IPS-NIHi11 (cell line): ENCODE measurements at places on chromosomes 1 and 21.

GRCh38 chr1:159009704-159010361 lies at the start of gene IFI16:
TSS of gene IFI16 (plus strand) at chr1:159009907. CDS start at chr1:159014681, 4,774 bp downstream.
- DNase-seq: peak; percentile 14

- no peak for DNase-seq
These were observed 64.1 kb upstream of the GNG12 start for GRCh38 chr1:67897270-67897949.

DNA sequence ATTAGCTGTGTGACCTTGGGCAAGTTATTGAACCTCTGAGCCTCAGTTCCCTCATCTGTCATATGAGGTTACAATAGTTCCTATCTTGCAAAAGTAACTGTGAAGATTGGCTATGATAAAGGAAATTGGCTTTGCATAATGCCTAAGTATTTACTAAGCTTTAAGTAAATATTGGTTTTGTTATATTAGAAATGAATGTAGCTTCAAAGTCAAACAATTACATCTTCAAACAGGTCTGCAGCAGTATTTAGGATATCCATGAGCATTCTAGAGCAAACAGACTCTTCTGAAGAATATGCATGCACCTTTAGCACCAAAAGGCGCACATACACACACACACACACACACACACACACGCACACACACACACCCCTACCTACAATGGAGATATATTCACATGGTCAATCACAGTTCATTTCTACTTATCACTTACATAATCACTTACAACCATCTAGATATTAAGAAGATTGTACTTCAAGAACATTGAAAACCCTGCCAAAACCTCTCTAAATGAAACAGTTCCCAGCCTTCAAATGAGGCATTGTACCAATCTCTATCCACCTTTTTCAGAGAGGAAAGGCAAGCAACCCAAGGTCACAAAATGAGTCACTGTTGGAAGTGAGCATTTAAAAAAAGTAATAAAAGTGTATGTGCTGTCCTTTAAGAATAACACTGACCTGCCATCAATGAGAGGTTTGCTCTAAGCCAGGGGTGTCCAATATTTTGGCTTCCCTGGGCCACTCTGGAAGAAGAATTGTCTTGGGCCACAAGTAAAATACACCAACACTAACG lies 13.4 kb upstream of the FAM43B start:
- no peak for DNase-seq

- DNase-seq: no peak
These were observed 213.2 kb upstream of the KIAA0040 start for GRCh38 chr1:175405766-175406165.

DNA sequence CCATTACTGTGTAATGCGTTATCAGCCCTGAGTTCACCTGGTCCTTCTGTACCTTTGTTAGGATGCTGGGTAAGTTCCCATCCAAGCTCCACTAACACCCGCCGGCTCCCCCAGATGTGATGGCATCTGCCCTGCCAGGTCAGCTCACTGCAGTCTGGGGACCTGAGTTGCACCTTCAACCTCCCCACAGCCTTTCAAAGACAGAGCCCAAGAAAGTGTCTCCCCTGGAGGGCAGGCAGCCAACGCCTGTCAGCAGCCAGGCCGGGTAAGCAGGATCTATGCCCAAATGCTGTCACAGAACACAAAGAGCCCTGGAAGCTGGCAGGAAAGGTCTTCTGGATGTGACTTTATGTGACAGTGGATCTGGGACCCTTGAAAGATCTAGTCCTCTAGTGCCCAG lies 13.7 kb downstream of the MRAP start:
- no peak for DNase-seq

DNA sequence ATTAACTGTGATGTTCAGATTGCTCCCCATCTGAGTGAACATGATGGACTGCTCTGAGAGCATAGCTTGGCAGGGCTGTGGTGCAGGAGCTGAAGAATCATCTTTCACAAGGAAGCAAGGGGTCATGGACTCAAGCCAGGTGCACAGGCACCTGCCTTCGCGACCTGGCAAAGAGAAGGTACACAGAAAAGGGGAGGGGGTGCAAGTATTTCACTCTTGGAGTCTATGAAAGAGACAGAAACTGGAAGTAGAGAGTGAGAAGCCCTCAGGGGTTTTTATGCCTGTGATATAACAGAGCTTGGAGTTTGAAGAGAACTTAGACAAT lies 232.6 kb upstream of the PLXNA2 start:
- no peak for DNase-seq

DNA sequence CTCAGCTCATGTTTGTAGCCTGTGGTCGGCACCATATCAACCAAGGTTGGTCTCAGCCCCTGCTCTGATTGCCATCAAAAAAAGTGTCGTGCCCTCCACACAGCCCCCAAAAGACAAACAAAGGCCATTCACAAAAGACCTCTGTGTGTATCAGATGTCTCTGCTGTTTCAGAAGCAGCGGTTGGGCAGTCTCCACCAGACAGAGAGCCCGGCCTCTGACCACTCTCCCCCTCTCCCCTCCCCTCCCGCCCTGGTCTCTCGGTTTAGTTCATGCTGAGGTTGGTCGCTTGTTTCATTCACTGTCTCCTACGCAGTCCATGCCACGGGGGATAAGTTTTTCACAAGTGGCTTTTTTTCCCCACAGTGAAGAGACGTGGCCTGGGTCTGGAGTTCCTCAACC lies 27.1 kb downstream of the ACTA1 start:
- no peak for DNase-seq

DNA sequence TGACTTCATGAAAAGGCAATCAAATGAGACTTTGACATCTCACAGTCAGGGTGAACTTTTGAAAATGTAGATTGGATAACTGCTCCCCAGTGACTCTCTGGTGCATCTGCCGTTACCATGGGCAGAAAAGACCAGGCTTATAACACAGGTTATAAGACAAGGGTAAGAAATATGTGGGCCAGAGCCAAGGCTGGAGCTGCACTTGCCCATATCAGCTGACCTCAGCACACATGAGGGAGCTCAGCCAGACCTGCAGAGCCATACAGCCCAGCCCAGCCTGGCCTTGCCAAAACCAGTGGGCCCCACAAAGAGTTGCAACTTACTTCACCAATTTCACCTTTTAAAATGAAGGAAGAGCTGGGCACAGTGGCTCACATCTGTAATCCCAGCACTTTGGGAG lies 11.7 kb upstream of the RGS2 start:
- no peak for DNase-seq

DNA sequence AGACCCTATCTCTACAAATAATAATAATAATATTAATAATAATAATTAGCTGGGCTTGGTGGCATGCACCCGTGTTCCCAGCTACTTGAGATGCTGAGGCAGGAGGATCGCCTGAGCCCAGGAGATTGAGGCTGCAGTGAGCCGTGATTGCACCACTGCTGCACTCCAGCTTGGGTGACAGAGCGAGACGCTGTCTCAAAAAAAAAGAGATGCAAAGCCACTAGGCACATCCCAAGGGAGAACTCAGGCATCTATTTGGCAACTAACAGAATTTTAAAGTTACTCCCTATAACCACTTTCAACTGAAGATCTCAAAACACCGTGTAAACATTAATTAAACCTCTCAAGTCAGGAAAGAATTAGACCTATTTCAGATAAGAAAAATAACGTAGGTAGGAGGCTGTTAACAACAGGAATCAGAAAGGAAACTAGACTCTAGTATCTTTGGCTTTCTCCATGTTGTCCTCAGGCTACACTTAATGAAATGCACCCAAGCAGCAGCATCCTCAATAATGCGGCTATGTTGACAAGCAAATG lies 3.7 kb downstream of the RNF19B start:
- DNase-seq: no peak

DNA sequence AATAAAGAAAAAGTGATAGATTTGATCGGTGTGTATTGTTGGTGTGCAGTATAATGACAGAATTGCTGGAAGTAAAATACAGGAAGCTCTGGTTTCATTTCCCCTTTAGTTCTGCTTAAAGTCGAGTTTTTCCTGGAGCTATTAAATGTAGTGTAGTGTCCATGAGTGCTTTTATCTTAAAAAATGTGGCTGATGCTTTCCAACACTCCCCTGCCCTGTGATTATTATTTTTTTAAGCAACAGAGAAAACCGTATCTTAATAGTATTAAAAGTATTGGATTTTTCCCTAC lies 1.1 kb downstream of the LGALS8 start:
- no peak for DNase-seq

- DNase-seq: no peak
These were observed 23.5 kb downstream of the COP1 start for GRCh38 chr1:176183618-176184017.

- DNase-seq: no peak
These were observed 201.6 kb downstream of the SDCCAG8 start for GRCh38 chr1:243457363-243457982.

DNA sequence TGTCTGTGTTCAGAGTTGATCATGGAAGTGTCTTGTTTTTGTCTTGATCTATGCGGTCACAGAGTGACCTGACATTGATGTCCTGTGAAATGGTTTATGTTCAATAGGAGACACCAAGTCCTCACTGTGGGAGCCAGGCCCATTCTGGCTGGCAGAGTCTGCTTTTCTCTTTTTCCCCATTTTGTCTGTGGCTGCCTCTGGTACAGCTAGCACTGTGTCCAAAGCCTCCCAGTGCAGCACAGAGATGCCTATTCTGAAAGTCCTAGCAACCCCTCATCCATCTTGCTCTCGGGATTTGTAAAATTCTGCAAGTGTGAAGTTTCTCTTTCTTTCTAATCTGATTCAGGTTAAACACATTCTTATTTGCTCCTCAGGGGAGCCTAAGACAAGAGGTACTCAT lies 14.3 kb downstream of the TNN start:
- DNase-seq: no peak

DNA sequence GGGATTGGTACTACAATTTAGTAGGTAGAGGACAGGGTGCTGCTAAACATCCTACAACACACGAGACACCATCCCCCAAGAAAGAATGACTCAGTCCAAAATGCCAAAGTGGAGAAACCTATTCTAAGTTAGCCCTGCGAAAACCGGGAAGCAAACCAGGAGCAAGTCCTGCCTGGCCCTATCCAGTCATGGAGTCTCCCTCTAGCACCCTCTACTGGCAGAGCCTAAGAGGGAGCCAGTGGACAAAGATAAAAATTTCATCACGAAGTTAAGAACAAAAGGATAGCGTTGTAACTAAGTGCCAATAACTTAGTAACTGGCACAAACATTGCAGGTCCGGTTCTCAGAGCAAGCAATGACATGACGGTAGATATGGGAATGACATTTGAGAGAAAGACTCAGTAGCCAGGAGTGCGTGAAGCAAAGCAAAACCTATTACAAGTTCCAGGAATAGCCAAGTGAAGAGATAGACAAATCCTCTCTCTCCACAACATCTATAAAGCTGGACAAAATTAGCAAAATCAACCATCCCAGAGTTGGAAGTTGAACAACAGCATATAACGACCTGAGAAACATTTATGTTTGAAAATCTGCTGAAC lies 383.5 kb downstream of the OMA1 start:
- peak; percentile 55 for DNase-seq

DNA sequence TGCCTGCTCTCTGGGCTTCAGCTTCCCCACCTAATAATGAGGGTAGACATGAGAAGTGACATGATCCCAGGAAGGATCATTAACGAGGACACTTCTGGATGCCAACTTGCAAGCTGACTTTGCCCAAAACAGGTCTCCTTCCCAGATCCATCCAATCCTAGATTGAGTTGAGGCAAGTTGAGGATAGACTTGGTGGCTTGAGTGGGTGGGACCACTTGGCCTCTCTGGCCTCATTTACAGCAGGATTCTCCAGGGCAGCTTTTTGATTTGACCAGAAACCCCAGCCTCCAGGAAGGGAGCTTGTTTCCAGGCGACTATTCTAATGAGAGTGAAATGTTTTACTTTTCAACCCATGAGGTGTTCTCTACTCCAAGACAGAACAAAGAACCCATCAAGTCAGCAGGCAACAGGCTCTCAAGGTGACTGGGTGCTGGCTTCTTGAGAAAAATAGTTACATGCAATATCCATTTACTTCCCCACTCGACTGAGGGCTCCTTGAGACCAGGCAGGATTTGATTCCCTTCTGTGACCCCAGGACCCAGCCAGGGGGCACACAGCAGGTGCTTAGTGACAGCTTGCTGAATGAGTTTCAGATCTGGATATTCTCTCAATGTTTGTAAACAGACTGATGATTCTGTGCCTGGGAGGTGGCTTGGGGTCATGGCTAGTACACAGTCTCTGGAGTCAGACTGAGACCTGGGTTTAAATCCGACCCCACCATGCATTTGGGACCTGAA lies 128.2 kb downstream of the DMRTB1 start:
- DNase-seq: peak; percentile 3

GRCh38 chr1:242946206-242946605 lies 308.9 kb downstream of the CEP170 start:
- no peak for DNase-seq

DNA sequence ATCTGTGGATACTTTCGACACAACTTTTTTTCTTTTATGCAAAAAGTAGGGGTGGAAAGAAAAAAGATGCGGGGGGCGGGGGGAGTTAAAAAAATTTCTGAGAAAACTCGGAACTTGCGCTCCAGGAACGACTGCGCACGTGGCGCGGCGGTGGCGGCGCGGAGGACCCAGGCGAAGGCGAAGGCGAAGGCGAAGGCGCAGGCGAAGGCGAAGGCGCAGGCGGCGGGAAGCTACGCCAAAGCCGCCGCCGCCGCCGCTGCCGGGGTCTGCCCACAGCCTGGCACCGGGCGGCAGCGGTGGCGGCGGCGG lies 208 bp upstream of the BARHL2 start:
- DNase-seq: no peak

DNA sequence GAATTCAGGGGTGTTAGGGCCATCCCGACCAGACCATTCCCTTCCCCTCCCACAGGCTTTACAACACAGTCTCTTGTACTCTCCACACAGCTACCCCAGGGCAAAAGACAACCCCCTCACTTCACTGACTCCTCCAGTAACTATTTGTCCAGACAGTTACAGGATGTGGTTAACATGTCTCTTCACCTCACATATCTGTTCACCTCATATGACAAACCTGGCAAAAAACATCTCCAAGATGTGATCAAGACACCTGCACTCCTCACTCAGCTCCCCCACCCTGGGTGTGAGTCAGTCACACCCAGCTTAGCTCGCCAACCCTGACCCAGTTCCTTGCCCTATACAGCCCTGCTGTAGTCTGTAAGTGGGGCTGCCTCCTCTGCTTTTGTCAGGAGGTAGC lies 490.5 kb upstream of the CHRM3 start:
- DNase-seq: no peak

DNA sequence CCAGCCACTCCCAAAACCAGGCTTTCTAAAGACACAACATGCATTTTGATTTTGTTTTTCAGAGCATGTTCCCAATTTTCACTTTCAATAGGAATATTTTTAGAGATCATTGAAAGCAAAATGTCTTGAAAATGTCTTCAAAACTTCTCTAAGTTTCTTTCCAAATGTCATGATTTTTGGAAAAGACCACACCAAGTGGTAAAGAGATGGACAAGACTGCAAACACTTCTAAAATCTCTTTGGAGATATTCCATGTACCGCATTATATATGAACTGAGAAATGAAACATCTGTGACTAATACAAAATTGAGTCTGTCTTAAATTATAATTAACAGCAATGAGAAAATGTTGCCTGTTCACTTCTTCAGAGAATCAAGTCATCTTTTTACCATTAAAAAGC lies 418.0 kb upstream of the PKN2 start:
- no peak for DNase-seq

- DNase-seq: no peak
These were observed 37.4 kb downstream of the FCER1A start for GRCh38 chr1:159339536-159339935.

GRCh38 chr1:41377397-41377796 lies 16.2 kb downstream of the FOXO6 start:
- DNase-seq: no peak

- DNase-seq: no peak
These were observed 12.0 kb downstream of the SSU72 start for GRCh38 chr1:1562556-1563195.

GRCh38 chr1:234956821-234957329 lies 171.8 kb downstream of the TOMM20 start:
- DNase-seq: peak; percentile 53

- no peak for DNase-seq
These were observed 24.7 kb downstream of the QSOX1 start for GRCh38 chr1:180179162-180179957.
